NCI-H446 (cell line): ENCODE measurements at places on chromosomes 11 and 22.

- DNase-seq = no peak
Measured at GRCh38 chr11:118073554-118073953, 3.3 kb upstream of the TMPRSS4 start.

GRCh38 chr22:50601669-50602337 is 1.2 kb downstream of the MAPK8IP2 start:
- DNase-seq = no peak

GRCh38 chr11:47631473-47631872 is 10.9 kb downstream of the MTCH2 start:
- DNase-seq = no peak

DNA sequence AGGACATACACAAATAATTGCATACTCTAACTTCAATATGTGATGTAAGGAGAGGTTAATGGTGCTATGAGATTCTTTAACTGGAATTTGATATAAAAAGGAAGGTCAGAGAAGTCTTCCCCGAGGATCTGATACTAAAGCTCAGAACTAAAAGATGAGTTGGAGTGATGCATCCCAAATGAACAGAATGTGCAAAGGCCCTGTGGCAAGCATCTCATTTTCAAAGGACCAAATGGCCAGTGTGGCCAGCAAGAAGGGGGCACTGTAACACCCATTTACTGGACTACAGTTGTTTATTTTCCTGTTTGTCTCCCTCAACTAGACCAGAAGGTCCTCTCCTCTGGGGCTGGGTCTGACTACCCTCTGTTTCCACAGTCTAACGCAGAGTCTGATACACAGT is 114.9 kb upstream of the ASPHD2 start:
- DNase-seq = no peak

DNA sequence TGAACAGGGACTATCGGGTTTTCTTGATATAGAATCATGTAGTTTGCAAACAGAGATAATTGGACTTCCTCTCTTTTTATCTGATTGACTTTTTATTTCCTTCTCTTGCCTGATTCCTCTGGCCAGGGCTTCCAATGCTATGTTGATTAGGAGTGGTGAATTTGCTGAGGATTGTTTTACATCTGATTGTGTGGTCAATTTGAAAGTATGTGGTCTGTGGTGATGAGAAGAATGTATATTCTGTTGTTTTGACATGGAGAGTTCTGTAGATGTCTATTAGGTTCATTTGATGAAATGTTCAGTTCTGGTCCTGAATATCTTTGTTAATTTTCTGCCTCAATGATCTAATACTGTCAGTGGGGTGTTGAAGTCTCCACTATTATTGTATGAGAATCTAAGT is 713.2 kb upstream of the CCDC179 start:
- DNase-seq = no peak

- no peak for DNase-seq
Measured at GRCh38 chr11:33172996-33173395, 11.7 kb upstream of the CSTF3 start.
